CD4-positive, alpha-beta T cell treated with Interleukin-15 for 4 hours (primary cell): ENCODE measurements at places on chromosomes 5 and 9.

- no peak for DNase-seq
Observed at GRCh38 chr5:18553269-18553668, 919.0 kb downstream of the TAF11L14 start.

- no peak for DNase-seq
Observed at GRCh38 chr9:79974806-79975422, 403.1 kb downstream of the TLE4 start.

DNA sequence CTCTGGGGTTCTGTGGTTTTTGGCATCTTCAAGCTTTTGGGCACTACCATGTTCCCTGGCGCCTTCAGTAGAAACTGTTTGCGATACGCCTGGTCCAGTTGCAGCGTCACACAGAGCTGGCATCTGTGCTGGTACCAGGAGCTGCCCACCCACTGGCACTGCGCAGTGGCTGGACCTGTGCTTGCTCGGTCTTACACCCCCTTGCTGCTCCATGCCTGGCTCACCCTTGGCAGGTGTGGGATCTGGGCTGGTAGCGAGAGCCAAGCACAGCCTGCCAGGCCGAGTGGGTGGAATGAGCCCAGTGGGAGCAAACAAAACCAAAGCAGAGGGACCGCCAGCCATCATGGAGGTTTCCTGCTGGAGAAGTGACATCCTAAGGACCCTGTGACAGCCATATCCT is 170.2 kb upstream of the IRX2 start:
- no peak for DNase-seq

- no peak for DNase-seq
Observed at GRCh38 chr5:39948341-39948740, 523.6 kb upstream of the DAB2 start.

DNA sequence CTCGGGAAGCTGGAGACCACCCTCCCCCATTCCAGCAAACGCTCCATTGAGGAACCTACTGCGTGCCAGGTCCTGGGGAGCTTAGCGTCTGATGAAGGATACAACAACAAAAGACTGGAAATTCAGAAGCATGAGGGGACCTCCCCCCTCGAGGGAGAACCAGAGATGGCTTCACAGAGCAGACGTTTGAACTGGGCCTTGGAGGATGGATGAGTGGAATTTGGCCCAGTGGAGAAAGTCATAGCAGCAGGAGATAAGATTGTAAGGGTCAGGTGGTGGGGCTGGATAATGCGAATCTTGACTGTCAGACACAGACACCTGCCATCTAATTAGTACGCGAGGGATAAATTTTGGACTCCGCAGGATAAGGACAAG is 1.2 kb upstream of the SLC25A51 start:
- DNase-seq, result no peak

- no peak for DNase-seq
Observed at GRCh38 chr5:83364312-83365299, 106.9 kb upstream of the VCAN start.

DNA sequence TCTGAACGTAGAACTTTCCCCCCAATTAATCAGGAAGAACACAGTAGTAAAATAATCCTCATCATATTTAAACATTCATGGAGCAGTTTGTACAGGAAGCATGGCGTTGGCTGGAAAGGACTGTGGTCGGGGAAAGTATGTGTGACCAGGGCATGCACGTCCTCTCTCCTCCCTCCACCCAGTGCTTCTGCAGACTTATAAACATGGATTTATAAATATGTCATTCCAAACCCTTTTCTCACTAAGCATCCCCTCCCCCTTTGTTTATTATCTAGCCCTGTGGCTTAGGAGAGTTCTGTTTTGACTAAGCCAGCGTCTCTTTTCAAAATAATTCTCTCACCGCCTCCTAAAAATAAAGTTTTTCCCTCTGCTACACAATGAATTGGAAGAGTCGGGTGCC is 70.4 kb upstream of the DAP start:
- DNase-seq, result no peak

DNA sequence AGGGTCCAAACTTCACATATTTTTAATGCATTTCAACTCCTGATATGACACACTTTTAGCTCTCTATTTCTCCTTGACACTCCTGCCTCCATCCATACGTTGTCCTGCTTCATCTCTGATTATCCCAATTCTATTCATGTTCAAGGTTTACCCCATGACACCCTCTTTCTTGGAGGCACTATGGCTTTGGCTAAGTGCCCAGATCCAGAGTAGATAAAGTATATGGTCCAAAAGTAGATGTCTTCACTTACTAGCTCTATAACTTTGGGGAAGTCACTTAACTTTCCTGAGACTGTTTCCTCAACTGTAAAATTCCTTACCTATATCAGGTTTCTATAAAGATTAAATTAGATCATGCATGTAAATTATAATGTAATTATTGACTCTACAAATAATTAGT is 36.1 kb downstream of the SLC22A5 start:
- DNase-seq, result no peak

- peak; percentile 57 for DNase-seq
Observed at GRCh38 chr9:71795097-71795813, 26.9 kb upstream of the CEMIP2 start.

DNA sequence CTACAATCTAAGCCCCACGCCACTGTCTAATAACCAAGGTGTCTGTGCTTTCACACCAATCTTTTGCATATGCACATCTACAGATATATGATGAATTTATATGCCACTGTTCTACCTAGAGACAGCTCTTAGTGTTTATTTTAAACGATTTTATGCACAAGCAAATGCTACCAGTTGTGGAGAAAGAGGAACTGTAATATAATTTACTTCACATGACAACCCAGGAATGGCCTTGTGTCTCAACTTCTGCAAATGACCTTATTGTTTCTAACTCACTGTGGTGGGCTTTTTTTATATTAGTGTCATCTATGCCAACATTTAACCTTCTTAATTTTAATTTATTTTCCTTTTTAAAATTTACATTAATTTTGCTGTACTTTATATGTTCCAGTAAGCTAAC is 531.1 kb upstream of the TLE4 start:
- DNase-seq, result no peak

- no peak for DNase-seq
Observed at GRCh38 chr5:56658972-56659371, 156.4 kb upstream of the MAP3K1 start.

GRCh38 chr9:87179553-87180340 is 232.4 kb upstream of the GAS1 start:
- DNase-seq, result no peak

DNA sequence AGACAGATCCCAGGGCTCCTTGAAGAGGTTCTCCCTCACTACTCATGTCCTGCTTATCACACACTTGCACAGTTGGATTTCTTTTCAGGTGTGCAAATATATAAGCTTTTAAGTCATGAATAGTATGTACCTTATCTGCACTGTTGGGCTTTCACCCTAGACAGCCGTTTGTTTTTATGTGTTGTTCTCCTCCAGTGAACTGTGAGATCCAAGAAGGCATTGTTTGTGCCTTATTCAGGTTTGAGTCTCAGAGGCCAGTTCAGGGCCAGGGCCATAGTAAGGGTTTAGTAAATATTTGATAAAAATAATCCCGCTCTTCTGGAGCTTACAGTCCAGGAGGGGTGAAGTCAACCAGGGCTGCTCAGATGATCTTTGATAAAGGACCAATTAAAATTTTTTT is 480.0 kb downstream of the TMEM38B start:
- DNase-seq, result no peak

DNA sequence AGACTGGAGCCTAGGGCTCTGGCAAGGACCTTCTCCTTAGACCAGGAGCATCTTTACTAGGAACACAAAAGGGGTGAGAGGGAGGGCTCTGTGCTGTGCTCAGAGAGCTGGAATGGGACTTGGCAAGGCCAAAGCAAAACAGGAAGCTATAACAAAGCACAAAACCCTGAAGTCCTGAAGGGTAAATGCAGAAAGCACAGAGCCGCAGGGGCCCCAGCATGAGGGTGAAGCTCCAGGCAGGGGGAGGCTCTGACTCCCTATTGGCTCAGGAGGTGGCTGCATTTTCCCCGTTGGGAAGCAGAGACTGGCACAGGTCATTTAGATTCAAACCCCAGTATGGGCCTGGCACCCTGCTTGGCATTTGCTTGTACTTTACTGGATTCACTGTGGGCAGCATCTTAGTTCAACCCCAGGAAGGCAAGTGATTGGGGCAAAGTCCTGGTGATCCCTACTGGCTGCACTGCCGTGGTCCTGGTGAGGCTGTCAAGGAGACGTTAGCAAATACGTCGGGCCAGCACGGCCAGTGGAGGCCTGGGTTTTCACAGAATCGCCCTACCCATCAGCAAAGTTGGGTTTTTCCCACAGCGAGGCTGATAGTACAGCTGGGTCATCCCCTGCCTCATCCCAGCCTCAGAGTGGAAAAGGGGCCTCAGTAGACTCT is 46.3 kb downstream of the GGTA1 start:
- DNase-seq, result no peak

DNA sequence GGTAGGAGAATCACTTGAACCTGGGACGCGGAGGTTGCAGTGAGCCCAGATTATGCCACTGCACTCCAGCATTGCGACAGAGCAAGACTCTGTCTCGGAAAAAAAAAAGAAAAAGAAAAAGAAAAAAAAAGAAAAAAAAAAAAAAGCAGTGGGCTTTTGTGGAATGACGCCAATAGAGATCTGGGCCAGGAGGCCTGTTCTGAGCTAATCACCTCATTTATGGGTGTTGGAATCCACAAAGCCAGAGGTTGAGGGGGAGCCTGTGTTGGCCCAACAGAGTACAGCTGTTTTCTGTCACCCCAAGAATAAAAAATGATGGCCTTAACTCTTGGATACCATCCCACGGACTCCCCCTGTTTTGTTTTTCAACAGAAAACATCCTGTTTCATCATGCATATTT is 18.5 kb downstream of the OSTF1 start:
- no peak for DNase-seq

DNA sequence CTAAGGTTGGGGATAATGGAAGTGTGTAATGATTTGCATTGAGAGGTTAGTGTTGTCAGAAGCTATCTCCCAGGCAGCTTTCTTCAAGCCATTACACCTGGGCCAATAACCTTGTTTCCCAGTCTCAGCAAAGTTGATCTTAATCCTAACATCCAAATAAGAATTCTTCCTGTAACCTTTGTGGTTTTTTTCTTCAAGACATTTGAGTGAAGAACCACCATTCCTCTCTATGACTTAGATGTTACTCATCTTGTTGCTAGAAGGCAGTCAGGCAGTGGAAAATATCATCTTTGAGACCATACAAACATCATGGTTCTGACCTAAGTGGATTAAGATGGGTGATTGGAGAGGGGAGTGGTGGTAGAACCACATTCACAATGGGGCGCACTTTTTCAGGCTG is 103.5 kb downstream of the NDUFAF2 start:
- DNase-seq, result no peak

- DNase-seq, result no peak
Observed at GRCh38 chr5:4859500-4860235, 280.5 kb upstream of the ADAMTS16 start.

GRCh38 chr5:154444556-154445421 is 1.0 kb upstream of the SAP30L start:
- no peak for DNase-seq

DNA sequence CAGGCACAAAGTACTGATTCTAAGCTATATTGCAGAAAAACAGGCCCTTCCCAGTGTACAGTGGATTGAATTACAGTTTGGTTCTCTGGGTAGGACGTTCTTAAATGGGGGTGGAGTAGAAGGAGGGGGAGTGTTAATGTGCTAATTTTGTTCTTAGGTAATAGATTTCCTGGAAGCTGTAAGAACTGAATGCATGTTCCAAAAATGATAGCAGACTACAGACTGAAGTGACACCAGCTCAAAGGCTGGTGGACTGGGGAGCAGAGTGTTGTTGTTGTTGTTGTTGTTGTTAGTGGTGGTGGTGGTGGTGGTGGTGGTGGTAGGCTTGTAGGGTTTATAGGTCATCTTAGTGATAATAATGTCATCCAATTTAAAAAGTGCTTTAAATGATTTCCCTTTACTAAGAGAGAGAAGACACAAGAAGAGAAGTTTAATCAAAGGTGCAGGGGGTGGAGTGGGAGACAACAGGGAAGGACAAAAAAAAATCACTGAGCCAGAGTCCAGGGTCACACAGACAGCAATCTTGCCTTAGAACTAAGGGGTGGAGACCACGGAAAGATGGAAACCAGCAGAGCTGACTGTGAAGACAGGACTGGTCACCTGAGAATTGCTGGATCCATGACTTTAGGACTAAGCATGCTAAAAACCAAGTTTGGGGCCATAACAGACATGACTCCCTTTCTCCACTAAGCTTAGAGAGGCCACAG is 27.0 kb downstream of the TTLL11 start:
- no peak for DNase-seq

DNA sequence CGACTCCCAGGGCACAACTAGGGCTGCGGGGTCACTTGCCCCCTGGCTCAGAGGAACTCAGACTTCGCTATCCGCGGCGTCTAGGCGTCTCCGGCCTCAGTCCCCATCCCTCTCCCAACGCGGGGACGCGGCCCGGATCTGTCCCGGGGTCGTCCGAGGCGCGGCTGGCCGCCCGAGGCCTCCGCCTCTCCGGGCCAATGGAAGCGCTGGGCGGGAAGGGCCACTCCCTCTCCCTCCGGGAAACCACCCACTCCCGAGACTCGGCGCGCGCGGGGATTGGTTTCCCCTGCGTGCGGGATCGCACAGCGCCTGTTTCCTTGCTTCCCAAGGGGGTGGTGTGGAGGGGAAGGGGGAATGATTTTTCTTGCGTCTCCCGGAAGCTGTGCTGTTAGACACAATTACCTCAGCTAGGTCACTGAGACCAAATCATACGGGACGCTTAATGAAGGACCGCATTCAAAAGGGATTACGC is 38.3 kb downstream of the NR2F1 start:
- DNase-seq, result no peak

DNA sequence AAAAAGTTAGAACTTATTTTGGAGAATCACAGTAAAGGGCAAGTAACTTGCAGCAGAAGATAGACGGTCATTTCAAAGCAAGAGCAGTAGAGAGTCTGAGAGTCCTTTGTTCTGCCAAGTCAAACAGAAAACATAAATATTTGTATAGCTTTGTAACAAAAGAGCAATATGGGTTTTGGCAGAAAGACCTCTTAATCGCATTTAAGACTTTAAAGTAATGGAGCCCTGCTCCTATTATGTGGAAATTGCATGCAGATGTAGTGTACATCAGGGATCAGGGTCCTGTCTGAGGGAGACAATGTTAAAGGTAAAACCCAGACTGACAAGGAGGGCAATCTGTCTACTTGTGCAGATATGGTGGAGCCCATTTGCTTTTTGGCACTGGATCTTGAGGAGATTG is 87.2 kb downstream of the PGM5 start:
- DNase-seq, result no peak
